DMS53 (cell line): ENCODE measurements at places on chromosomes 16 and 17.

GRCh38 chr16:54873071-54873470 is 57.6 kb upstream of the IRX5 start:
- DNase-seq = no peak

GRCh38 chr16:14434860-14435259 is 195.2 kb downstream of the PARN start:
- no peak for DNase-seq

GRCh38 chr17:11244776-11245175 is 3.8 kb downstream of the SHISA6 start:
- no peak for DNase-seq

GRCh38 chr16:64240586-64240985 is 881.3 kb downstream of the CDH11 start:
- no peak for DNase-seq

DNA sequence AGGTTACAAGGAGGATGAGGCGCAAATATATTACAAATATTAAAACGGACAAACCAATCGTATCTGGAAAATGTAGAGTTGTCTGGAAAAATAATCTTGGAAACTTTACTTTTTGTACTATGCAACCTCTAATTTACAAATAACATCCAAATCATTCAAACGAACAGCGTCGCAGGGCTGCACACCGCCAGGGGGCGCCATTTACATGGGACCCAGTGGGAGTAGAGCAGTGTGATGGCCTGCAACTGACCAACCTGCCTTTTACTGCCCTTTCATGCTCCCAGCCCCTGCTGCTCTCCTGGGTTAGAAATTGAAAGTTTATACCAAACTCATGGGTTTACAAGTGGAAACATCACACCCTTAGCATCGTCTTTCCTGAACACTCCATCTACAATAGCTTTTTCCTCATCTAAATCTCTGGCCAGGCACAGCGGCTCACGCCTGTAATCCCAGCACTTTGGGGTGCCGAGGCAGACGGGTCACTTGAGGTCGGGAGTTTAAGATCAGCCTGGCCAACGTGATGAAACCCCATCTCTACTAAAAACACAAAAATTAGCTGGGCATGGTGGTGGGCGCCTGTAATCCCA is 10.0 kb downstream of the PITPNC1 start:
- peak; percentile 75 for DNase-seq
